ENCODE measurements at places on chromosomes 1 and 21.

GRCh38 chr1:41840592-41841246, 78.0 kb downstream of the HIVEP3 start:
- no peak for DNase-seq

DNA sequence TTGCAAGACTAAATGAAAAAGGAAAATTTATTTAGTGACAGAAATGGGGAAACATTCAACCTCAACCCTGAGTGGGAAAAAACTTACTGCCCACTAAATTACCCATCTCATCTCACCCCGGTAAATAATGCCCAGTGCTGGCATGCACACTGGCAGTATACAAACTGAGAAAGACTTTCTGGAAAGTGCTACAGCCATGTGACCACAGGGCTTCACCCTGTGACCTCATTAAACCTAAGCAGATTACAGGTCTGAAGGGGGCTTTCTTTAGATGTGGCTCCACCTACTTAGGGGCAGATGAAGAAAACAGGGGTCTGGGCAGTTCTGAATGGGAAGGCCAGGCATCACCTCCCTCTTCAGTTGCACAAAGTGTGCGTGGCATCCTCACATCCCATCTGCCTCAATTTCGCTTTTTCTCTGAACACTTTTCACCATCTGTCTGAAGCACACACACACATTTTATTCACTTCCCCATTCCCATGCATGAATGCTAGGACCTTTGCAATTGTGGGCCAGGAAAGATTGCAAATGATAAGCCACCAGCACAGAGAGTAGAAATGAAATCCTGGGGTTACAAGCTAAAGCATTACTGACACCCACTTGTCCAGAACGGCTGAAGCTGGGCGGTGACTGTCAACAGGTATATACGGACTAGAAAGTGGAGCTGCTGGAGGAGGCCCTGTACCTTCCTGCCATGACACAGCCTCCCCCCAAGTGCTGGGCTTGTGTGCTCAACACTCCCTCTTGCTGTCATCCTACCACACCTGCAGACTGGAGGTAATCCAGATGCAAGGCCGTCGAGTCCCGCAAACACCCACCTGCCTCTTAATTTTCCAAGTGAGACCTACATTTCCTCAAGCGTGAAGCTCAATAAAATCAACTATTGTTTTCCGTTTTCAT, 2.7 kb downstream of the NADK start:
- DNase-seq: no peak

DNA sequence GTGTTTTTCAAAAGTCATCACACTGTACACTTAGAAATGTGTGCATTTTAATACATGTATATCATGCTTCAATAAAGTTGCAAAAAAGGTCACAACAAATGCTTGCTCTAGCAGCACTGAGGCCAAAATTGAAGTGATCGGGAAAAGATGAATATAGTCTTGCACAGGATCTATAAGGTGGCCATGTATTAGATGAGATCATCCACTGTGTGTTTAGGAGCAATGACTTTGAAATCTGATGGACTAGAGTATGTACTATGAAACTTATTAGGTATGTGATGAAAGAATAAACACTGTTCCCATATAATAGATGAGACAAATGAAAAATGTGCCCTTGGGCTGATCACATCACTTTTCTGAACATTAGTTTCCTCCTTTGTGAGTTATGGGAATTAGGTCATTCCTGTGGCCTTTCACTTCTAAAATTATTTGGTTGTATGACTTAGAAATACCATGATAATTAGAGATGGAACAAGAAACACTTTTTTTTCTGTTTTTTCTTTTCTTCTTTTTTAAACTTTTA, 984.6 kb downstream of the ADGRL2 start:
- DNase-seq: no peak

GRCh38 chr1:246151796-246152434, 355.2 kb downstream of the SMYD3 start:
- no peak for DNase-seq

DNA sequence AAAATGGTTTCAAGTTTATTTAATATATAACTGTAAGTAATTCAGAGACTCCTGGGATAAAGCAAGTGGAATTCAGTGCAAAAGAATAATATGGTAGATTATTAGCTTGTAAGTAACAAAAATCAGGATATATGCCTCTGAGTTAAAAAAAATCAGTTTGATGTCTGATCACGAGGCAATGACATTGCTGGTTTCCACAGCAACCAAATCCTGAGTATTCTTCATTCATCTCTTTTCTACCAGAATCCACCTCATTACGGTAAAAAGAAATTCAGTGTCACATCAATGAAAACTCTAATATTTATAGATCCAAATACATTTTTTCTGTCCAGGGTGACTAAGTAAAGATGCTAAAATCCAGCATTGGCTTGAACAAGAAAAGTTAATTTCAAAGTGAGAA, 642.3 kb upstream of the TMPRSS15 start:
- DNase-seq: no peak

- no peak for DNase-seq
These were observed 188.8 kb downstream of the PRDM16 start for GRCh38 chr1:3257788-3258187.

DNA sequence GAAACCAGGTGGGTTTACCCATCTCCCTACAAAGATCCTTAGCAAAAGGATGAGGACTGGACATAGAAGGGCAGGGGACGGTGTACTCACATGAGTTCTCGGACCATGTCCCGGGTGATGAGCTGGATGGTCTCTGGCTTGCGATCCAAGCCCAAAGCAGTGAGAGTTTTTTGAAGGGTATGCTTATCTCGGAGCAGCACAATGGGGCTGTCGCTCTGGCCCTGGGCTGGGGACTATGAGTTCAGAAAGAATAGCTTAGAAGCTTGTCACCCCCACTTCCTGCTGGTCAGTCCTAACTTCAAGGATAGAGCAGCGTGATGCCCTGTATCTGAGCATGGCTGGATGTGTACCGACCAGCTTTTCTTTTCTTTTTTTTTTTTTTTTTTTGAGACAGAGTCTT, 9.6 kb downstream of the CFAP45 start:
- DNase-seq: no peak

DNA sequence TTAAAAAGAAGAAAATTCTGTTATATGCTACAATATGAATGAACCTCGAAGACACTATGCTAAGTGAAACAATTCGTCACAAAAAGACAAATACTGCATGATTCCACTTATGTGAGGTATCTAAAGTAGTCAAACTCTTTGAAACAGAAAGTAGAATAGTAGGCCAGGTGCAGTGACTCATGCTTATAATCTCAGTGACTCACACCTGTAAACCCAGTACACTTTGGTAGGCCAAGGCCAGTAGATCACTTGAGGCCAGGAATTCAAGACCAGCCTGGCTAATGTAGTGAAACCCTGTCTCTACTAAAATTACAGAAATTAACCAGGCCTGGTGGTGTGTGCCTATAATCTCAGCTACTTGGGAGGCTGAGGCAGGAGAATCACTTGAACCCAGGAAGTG, 25.7 kb downstream of the EPHA10 start:
- DNase-seq: no peak

DNA sequence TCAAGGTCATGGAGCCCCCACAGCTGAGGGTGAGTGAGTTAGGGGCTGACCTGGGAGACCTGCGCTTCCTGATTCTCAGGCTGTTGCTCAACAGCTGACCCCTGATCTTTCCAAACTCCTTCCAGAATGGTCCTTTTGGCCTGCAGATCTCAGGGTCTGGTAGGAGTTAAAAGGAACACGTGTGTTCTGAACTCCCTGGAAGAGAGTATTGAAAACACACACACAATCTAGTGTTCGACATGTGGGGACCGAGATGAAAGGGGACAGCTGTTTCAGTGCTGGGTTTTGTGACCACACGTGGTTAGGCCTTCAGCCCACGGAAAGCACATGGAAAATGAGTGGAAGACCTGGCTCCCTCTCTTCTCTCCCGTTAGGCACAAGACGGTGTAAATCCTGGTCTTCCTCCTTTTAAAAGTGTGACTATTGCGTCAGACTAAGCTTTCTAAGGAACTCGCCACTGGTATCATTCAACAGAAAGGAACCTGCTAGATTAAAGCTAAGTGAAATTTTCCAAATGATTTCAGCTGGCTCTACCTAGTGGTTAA, 49.6 kb downstream of the RUNX1 start:
- DNase-seq: no peak
